Right lung (tissue), 10 donors: ENCODE measurements at places on chromosomes 7 and 10. TPM values are rescaled to one million over a fixed set of nuclear protein-coding genes. Genes with fewer than 3 reads are reported as not detected.

GRCh38 chr7:114911411-114911810, 10.5 kb upstream of the MDFIC start:
- DNase-seq, result no peak

- no peak for DNase-seq
These were observed 72.4 kb downstream of the ARID5B start for GRCh38 chr10:61973906-61974305.

- no peak for DNase-seq
These were observed 251.9 kb downstream of the AGMO start for GRCh38 chr7:15309872-15310271.

DNA sequence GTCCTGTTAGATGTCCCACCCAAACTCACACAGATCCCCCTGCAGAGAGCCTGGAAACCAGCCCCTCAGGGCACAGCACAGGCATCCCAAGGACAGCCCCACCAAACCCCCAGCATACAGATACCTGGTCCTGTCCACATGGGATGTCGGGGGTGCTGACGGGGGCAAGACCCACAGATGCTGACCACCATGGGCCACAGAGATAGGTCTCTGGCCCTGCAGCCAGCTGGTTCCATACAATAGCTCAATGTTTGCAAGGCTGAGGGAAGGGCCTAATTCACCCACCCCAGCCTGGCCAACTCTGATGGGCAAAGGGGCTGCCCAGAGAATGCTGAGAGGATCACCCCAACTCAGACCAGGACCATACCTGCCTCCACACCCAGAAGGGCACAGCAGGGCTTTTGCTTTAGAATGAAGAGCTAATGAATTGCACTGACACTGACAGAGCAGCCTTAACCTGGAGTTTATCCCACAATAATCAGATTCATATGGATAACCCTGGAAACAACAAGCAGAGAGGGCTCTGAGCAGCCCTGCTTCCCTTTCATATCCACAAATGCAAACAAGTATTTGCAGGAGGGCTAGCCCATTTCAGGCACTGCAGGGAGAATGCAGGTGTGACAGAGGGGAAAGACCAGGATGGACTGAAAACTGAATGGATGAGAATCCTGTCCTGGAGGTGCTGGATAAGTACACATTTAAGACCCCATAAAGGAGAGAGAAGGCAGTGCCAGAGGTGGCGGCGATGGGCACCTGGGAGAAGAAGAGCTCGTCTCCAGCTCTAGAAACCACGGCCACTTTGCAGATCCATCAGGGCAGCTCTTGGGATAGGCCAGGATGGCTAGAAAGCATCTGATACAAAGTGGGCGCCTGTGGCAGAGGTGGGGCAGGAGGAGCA, 126.7 kb downstream of the TNS3 start:
- no peak for DNase-seq

- DNase-seq, result no peak
These were observed 98.6 kb downstream of the GRK5 start for GRCh38 chr10:119305860-119306513.

- no peak for DNase-seq
These were observed 112.5 kb upstream of the WDR11 start for GRCh38 chr10:120738658-120739057.

- DNase-seq, result no peak
These were observed 811.5 kb downstream of the LRMDA start for GRCh38 chr10:76242956-76243355.

DNA sequence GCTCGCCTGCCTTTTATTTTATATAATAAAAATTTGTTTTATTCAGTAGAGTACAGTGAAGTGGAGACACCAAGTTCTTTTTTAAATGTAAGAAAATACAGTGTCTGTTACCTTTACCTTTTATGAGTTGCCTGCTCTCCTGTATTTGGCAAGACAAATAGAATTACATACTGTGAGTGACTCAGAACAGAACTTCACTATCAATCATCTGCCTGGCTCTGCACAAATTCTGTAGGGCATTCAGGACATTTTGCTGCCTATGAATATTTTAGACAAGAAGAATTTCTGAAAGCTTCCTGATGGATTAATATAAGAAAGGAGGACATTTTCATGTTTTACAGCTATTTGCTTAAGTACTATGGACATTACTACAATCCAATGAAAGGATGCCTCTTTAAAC, 135.4 kb upstream of the PHF14 start:
- DNase-seq, result no peak

GRCh38 chr10:100738055-100738827, 7.1 kb upstream of the PAX2 start:
- no peak for DNase-seq

- no peak for DNase-seq
These were observed 190.7 kb upstream of the GPR26 start for GRCh38 chr10:123475466-123475865.

AKR1B15 gene
- polyA plus RNA-seq, result 0.07 TPM

LIPM gene
- polyA plus RNA-seq, result not detected

SCART1 gene
- polyA plus RNA-seq, result 3.5 TPM
